ENCODE measurements at places on chromosomes 1 and 21.

GRCh38 chr1:236794585-236795034 is 482 bp upstream of the MTR start:
- DNase-seq, result no peak

GRCh38 chr1:69733061-69733460 is 165.3 kb downstream of the LRRC7 start:
- DNase-seq, result no peak

GRCh38 chr1:180291004-180291403 is 60.9 kb downstream of the LHX4 start:
- no peak for DNase-seq

DNA sequence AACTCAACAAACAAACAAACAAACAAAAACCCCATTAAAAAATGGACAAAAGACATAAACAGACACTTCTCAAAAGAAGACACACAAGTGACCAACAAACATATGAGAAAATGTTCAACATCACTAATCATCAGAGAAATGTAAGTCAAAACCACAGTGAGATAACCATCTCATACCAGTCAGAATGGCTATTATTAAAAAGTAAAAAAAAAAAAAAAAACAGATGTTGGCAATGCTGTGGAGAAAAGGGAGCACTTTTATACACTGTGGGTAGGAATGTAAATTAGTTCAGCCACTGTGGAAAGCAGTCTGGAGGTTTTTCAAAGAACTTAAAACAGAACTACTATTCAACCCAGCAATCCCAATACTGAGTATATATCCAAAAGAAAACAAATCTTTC is 94.7 kb downstream of the PLPP3 start:
- no peak for DNase-seq

- DNase-seq, result no peak
Observed at GRCh38 chr21:28455253-28455600, 537.5 kb downstream of the LTN1 start.

DNA sequence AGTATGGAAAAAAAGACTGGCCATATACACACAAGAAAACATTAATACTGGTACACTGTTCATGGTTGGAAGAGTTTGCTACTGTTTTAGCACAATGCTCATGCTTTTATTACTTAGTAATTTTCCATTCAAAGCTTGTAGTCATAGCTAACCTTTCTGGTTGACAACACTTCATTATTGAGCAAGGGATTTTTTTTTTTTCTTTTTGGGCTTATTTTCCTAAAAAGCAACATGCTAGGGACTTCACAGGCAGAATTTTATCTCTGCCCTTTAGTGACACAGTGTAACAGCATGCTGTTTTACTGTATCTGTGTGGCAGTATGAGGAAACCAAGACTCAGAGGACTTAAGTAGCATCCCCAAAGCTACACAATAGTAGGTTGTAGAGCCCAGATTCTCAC is 58.5 kb downstream of the FGGY start:
- DNase-seq, result no peak

DNA sequence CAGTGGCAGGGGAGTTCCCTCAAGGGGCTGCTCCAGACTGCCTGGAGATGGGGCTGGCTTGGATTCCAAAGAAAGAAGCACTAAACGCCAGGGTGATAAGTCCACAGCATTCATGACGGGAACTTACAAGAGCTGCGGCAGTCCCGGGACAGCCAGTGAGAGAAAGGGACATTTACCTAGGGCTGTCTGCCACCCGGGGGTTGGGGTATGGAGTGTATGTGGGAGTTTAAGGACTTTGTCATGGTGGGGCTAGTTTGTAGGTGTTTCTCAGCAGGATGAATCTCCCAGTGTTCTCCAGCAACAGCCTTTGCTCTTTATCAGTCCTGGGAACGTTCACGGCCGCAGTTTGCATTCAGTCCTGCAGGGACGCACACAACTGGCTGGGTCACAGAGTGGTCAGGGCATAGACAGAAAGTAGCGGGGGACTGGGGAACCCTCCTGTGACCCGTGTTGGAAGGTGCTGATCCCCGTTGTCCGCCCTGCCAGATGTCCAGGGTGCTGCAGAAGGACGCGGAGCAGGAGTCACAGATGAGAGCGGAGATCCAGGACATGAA is 41.4 kb upstream of the HMGN1 start:
- no peak for DNase-seq

GRCh38 chr21:25421321-25422028 is 185.8 kb downstream of the MRPL39 start:
- peak; percentile 75 for DNase-seq

- DNase-seq, result no peak
Observed at GRCh38 chr21:41472753-41473548, 35.0 kb downstream of the TMPRSS2 start.

- no peak for DNase-seq
Observed at GRCh38 chr1:34847094-34847493, 12.5 kb downstream of the SMIM12 start.

DNA sequence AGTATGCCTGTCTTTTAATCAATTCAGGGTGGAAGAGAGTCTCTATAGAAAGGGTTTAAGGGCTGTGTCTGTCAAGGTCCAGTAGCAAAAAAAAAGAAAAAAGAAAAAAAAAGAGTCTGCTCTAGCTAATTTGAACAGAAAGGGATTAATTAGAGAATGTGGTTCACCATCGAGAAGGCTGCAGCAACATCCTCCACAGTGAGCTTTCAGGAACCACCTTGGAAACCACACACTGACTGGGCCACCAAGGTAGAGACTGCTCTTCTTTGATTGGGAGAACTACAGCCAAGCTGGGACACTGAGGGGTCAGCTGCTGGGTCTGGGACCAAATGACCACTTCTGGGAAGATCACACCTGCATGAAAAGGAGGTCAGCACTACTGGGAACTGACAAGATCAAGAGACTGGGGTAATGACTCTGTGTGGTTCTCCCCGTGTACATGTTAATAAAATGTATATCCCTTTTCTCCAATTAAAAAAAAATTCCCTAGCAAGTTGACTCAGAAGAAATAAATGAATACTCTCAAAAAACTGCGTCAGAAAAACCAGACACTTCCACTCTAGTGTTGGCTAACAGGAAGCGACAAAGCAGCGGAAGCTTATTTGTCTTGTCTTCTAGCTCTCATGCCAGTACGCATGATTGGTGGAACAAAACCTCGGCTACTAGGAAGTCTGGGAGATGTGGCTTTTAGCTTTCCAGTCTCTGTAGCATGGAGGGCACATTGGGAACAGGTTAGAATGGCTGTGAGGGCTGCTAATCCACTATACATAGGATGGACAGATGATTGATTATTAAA is 60.0 kb upstream of the IVNS1ABP start:
- DNase-seq, result no peak

DNA sequence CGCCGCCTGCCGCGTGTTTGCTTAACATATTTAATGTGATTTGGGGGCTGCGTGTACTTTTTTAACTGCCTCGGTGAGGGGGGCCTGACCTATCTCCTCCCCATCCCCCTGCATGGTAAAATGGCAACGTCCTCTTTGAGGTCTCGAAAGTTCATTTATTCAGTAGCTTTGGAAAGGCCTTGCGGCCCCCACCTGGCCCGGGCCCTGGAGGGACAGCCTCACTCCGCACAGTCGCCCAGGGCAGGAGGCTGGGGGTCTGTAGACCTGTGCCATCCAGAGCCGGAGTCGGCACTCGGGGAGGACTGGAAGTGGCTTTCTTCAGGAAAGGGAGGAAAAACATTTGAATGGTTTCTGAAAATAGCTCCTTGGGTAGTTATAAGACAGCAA is 38.0 kb upstream of the ACTRT2 start:
- no peak for DNase-seq

- DNase-seq, result no peak
Observed at GRCh38 chr1:179754041-179754624, 11.0 kb downstream of the FAM163A start.

GRCh38 chr1:93692983-93693591 is 11.4 kb upstream of the BCAR3 start:
- DNase-seq, result peak; percentile 56

DNA sequence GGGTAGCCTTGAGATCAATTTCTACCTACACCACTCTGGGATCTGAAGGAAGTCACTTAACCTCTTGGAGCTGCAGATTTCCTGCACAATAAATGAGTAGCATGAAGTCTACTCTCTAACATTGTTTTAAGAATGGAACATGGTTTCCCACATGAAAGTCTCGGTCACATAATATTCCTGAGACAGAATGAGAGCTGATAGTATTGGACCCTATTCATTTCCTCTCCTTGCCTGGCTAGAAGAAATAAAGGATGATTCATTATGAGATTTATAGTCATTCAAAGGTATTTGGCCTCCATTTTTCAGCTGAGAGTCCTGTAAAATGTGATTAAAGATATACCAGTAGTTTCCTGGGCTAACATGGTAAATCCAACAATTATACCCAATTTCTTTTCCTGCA is 56.7 kb downstream of the ARHGAP29 start:
- DNase-seq, result no peak

DNA sequence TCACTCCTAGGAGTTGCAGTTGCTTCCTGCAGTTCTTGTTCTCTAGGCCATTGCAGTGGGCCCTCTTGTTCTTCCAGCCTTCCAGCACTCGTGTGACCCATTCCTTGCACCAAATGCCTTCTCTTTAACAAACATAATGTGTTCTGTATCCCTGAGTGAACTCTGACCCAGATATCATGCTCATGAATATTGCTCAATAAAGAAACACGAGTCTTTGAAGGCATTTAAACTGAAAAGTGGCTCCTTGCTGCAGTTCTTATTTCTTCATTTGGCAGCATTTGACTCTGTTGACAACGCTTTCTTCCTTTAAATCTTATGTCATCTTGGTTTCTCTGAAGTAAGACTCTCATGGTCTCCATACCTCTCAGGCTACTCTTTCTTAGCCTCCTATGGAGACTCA is 100.7 kb upstream of the PDE4B start:
- no peak for DNase-seq

GRCh38 chr21:22450507-22450906 is 1452.3 kb downstream of the NCAM2 start:
- DNase-seq, result no peak

DNA sequence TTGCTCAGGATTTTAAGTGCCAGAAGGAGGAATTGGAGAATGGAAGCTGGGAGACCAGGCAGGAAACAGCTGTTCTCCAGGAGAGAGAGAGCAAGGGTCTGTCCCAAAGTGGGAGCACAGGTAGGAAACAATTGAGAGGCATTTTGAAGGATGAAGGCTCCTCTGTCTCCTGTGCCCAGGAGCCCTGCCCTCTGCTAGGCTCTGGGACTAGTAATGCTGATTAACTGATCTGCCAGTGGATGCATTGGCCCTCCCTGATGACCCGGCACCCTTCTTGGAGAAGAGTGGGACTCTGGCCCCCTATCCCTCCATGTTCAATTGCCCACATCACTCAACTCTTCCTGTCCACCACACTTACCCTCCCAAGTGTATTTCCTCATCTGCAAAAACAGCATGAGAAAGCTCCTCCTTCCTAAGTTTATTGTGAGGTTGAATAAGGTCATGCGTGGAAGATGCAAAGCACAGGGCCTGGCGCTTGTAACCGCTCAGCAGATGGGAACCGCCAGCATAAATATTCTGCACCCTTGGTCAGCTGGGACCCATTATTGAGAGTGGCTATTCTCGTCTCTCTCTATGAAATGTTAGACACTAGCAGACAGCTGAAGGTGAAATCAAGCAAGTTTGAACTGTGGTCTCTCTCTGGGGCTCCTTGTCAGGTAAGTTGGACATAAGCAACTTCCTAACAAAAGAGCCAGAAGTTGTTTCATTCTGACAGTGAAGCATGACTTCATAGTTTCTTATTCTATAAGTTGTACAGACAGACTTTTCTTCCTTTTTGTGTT is 63.0 kb upstream of the ANGPTL1 start:
- no peak for DNase-seq

DNA sequence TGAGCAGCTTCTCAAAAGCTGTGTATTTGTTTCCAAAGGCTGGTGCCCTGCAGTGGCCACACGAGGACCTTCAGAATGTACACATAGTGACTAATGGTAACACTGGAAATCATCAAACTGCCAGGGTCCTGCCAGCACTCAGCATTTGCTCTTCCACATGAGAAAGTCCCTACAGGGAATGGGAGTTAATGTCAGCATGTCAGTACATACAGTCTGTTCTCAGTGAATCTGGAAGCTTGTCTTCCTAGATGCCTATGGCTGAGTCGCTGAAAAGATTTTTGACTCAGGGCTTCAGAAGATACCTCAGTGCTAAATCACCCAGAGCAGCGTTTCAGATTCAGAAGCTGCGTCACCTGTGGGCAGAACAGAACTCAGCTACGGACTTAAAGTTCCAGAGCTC is 108.2 kb downstream of the CDC7 start:
- no peak for DNase-seq

- DNase-seq, result no peak
Observed at GRCh38 chr1:202624088-202624780, 86.0 kb downstream of the SYT2 start.

DNA sequence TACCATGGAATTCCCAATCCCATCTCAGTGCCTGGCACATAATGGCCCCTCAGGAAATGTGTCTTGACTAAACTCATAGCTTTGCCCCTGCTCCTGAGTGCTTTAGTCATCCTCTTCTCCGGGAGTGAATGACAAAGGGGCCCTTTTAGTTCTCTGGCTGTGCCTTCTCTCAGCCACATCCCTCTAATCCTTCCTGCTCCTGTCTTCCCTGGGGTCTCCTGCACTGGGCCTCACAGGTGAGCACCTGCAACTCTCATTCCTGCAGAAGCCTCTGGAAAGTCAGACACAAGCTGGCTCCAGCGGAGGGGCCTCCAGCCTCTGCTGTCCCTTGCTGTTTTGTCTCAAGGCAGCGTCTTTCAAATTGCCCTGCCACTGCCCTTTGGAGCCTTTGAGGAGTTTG is 14.0 kb upstream of the ETV3L start:
- DNase-seq, result no peak

DNA sequence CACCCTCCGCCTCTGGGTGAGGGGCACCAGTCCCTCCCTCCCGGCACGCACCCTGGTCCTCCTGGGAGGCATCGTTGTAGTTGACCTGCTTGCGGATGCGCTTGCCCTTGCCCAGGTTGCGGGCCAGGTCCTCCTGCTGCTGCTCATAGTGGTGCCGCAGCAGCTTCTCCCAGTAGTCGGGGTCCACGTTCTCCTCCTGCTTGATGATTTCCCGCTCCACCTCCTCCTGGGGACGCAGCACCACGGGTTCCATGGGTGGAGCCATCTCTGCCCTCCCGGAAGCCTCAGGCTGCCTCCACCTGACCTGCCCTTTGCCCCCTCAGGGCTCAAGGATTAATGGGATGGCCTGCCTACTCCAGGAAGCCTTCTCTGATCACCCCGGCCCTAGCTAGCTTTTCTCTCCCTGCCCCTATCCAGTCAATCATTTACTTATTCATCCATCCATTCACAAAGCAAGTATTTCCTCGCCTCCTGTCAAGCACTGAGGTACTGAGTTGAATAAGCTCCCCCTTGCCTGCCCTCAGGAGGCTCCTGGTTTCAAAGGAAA is 53.5 kb downstream of the CHD5 start:
- no peak for DNase-seq

DNA sequence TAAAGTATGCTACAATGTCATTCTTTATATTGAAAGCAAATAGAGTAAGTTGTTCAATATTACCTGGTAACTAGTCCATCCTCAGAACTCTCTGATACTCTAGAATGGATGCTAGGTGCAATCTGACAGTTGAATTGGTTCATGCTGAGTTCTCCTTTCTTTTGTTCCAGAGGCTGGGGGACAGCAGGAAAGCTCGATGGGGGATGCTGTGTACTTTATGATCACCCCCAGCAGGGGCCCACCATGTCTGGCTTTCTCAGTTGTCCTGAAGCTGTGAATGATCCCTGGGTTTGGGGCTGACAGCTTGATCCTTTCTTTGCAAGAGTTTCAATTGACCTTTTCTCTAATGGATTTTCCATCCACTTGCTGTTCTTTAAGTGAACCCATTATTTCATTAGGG is 22.5 kb downstream of the FMN2 start:
- no peak for DNase-seq

- DNase-seq, result no peak
Observed at GRCh38 chr21:17631195-17631594, 18.5 kb upstream of the BTG3 start.

All from activated CD4-positive, alpha-beta T cell treated with anti-CD3 and anti-CD28 coated beads, Interleukin-2, amount 50 U/mL, for 48 hours (primary cell).